ENCODE measurements at places on chromosomes 11 and 22.

- DNase-seq, result no peak
Measured at GRCh38 chr11:100619484-100619883, 67.6 kb upstream of the ARHGAP42 start.

DNA sequence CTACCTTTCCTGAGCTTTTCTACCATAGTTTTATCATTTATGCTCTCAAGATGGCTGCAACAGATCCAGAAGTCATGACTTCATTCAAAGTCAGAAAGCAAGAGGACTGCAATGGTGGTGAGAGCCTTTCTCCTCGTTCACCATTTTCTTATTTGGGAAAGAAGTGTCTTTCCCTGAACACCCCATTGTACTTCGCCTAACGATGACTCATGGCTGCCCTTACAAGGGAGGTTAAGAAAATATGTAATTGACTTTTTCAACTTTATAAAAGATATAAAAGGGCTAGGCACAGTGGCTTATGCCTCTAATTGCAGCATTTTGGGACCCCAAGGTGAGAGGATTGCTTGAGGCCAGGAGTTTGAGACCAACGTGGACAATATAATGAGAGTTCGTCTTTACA lies 541.7 kb downstream of the METTL15 start:
- DNase-seq, result no peak

DNA sequence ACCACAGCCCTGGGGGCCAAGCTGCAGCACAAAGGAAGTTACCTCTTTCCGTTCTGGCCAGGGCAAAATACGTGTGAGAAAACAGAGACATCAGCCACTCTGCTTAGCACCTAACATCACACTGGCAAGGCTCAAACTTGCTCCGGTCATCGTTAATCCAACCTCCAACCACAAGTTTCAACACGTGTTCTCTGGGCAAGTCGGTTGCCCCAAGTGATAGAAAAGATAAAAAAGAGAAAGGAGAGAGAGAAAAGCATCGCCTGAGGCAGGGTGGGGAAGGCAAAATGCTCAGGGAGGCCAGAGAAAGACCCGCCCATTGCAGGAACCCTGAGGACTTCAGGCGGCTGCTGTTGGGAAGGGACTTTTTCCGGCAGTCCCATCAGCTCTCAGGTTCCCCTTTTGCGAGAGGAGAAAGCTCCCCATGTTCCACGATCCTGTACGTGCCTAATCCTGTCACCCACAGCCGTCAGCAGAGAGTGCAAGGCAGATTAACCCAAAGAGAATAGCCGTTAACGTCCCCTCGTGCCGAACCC lies 18.5 kb upstream of the B4GALNT4 start:
- DNase-seq, result no peak

GRCh38 chr11:79434283-79434682 lies 6.5 kb downstream of the TENM4 start:
- no peak for DNase-seq

- no peak for DNase-seq
Measured at GRCh38 chr11:68341557-68342458, 29.4 kb downstream of the LRP5 start.
